ENCODE measurements at places on chromosomes 1 and 21.

DNA sequence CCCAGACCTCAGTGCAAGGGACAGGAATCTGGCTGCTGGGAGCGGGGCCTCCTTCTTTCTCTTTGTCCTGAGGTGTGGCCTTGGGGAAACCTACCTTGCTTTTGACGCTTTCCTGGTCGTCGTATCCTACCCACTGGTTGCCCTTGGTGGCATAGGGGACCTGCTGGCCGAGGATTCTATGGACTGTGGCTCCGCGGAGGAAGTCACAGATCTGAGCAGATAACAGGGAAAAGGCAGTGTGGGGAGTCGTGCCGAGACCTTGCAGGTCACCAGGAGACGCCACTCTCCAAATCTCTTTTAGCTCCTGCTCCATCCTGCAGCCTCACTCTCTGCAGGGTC, 4.0 kb upstream of the MYBPH start:
- no peak for DNase-seq

DNA sequence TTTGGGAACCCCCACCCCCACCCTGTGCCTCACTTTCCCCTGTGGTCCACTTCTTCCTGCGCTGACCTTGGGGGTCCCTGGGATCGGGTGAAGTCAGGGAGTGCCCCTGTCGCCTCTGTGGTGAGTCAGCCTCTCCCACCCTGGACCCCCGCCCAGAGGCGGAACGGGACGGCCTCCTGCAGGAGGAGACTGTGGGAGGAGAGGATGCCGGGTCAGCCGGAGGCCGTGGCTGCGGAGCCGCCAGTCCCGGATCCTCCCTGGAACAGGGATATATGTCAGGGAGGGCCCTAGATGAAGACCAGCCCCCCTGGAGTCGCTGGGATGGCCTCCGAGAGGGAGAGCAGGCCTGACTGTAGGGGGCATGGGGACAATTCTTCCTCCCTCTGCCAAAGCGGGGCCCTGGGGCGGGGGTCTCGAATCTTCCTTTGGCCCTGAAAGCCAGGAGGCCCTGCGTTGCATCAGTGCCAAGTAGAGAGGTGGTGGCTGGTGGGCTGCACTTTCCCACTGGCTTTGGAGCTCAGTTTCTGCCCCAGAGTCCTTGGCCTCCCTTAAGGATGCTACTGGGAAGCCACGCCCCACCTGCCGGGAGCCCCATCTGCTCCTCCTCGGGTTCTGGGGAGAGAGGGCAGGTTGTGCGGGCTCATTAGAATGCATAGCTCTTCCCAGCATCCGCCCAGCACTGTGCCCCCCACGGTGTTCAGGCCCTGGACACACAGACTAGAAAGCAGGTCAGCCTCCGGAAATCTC, 930 bp downstream of the ARHGEF10L start:
- no peak for DNase-seq

GRCh38 chr1:230049731-230050130, 17.3 kb upstream of the GALNT2 start:
- no peak for DNase-seq

GRCh38 chr21:34792504-34793089, 123.8 kb downstream of the CLIC6 start:
- no peak for DNase-seq

GRCh38 chr1:234659538-234659937, 49.6 kb upstream of the IRF2BP2 start:
- DNase-seq: no peak

DNA sequence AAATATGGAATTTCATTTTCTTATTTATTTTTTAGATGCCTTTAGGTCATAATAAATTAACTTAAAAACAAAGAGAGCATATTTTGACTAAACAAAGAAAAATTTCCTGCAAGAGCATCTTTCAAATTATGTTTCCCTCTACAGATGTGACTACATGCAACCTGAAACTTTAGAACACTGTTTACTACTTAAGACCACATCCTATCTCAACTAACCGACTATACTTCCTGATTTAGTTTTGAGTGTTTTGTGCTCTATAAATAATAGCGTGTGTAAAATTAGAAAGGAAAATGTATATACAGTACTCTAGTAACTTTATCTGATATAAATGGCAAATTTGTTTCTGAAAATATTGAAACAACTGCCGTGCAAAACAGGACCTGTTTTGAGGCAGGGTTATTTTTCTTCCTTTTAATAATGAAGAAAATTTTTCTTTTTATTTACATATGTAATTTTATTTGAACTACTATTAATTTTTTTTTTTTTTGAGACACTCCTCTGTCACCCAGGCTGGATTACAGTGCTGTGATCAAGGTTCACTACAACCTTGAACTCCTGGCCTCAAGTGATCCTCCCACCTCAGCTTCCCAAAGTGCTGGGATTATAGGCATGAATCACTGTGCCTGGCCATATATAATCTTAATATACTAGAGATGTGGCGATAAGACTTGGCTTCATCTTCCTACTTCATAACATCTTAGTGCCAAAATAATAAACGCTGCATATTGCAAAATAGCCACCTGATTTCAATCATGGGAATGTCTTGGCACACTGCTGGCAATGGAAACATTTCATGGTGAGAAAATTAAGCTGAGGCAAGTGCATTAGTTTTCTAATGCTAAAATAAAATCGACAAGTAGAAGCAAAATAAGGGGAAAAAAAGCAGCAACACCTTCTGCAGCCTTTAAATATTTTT, 12.3 kb downstream of the ZRANB2 start:
- DNase-seq: no peak

DNA sequence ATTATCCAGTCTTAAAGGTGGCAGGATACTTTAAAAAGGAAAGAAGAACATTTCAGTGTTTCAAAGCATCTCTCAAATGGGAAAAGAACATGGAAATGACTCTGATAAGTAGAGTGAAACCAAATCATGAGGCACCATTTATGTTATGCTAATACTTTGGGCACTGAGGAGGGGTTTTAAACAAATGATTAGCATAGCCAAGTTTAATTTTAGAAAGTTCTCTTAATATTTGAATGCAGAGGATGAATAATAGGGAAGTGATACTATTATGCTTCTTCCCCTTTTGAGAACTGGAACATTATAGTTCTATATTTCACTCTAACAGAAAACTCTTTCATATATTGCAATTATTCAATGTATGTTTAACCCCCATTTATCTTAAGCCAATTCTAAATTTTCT, 1181.9 kb upstream of the PRMT6 start:
- no peak for DNase-seq

GRCh38 chr1:192978195-192978710, 80.9 kb downstream of the UCHL5 start:
- no peak for DNase-seq
